ENCODE measurements at places on chromosomes 12 and 14.

DNA sequence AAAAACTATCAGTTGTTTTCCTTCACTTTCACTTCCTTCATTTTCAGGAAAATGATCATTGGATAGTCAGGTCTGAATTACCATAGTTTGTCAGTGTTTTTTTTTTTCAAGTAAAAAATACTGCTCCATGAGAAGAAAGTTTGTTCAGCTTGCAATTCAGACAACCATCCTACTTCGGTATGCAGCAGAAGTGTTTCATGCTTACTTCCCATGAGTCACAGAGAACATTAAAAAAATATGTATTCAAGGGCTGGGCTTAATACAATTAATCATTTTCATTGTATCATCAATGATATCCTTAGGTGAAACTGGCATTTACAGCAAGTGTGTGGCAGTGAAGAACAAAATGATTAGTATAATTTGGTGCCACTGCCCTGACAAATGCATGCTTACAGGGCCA, 21.6 kb downstream of the PYM1 start:
- no peak for DNase-seq

GRCh38 chr12:7583471-7583870, 79.9 kb upstream of the CD163 start:
- no peak for DNase-seq

GRCh38 chr12:132342251-132343227, 13.2 kb upstream of the GALNT9 start:
- peak; percentile 8 for DNase-seq

DNA sequence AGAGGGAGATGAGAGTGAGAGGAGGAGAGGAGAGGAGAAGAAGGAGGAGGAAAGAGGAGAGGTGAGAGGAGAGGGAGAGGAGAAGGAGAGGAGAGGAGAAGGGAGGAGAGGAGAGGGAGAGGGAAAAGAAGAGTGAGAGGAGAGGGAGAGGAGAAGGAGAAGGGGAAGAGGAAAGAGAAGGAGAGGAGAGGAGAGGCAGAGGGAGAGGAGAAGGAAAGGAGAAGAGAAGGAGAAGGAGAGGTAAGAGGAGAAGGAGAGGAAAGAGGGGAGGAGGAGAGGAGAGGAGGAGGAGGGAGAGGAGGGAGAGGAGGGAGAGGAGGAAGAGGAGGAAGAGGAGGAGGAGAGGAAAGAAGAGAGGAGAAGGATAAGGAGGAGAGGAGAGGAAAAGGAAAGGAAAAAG, 266.8 kb downstream of the ITPR2 start:
- DNase-seq, result no peak

- DNase-seq, result no peak
Observed at GRCh38 chr12:1094714-1095113, 103.7 kb downstream of the ERC1 start.

DNA sequence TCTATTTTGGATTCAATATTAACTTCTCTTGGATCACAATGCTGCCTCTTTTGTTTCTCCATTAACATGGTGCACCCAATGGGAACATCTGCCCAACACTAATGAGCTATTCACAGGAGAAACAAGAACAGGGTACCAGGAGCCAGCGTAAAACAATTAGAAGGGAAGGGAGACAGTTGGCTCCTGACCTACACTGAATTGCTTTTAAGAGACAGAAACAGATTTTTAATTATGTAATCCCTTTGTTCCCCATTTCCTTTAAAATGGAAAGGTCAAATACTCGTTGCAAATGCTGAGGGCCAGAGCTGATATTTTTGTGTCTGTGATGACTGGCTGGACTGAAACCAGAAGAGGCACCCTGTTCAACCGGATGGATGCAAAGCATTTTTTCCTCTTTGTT, 108.3 kb downstream of the SEC23A start:
- peak; percentile 21 for DNase-seq

DNA sequence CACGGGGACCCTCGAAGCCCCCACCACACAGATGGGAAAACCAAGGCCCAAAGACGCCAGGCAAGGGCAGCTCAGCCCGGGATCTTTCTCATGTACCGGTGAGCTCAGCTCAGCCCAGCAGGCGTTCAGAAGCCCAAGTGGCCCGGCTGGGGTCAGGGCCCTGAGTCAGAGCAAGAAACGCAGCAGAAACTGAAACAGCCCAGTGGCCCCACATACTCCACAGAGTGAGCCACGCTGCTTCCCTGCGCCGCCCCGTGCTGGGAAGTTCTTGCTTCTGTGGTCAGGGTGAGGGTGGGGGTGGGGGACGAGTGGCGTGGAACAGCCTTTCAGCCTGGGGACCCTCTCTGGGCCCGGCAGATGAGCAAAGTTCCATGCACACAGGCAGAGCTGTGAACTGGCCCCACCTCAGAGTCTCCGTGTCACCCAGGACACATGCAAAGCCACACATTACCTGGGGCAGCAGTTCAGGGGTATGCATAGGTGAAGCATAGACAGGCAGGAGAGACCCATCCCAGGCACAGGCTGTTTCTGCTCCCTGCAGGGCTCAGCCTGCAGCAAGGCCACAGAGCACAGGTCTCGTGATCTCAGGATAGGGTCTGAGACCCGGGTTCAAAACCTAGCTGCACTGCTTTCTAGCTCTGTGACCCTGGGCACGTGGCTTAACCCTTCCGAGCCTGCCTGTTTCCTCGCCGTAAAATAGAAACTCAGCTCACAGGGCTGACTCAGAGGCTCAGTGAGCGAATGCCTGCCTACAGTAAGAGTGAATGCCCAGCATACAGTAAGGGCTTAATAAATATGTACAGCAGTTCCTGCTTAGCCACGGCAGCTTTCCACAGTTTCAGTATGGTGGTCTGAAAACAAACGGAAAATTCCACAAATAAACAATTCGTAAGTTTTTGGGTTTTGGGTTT, 21.6 kb downstream of the NCOR2 start:
- peak; percentile 82 for DNase-seq

GRCh38 chr12:47838286-47838931, 18.7 kb upstream of the HDAC7 start:
- DNase-seq, result no peak

DNA sequence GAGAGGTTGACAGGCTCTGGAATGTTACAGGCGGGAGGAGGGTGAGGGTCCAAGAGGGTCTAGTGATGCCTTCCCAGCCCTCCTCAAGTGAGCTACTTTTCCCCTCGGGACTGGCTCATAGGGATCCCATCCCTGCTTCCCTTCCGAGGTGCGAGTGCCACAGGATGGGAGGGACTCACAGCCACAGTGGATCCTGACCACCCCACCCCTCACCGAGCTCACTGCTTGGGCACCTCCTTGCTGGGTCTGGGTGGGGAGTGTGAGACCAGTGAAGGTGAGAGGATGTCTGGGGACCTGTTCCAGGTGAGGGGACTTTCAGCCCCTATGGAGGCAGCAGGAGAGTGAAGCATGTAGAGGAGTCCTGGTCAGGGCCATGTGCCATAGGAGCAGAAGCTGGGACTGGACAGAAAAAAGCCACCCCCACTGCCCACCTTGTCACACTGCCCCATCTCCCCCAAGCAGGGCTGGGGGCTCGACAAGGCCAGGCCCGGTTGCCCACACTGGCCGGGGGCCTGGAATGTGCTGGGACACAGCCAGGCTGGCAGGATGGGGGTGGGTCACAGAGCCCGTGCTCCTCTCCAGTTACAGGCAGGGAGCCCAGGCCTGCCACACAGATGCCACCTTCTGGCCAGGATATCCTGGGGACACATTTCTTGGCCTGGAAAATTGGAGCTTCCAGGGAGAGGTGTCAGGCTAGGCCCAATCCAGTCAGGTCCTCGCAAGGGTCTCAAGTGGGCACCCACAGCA, 1.7 kb upstream of the TNS2 start:
- no peak for DNase-seq

DNA sequence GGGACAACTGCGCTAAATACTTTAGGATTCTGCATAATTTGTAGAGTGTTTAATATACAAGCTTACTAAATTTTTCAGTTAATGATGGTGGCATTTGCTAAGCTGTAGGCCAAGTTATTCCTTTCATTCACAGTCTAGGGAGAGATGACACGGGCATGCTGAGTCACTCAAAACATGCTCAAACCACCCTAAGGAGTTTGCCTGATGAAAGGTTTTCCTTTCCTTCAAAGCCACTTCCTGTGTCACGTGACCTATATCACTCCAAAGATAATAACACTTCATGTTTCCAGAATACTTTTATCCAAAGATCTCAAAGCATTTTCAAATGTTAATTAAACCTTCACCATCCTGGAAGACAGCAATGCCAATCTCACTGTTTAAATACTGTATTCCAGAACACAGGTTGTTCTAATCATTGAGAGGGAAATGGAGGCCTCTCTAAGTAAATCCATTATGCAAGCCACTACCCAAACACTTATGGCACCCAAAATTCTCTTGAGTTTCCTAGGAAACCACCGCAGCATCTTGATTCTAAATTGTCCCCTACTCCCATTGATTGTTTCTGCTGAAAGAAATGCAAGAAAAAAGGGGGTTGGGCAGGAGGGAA, 207.0 kb upstream of the CDKN3 start:
- no peak for DNase-seq
